ENCODE measurements at places on chromosomes 2 and 18.

- DNase-seq: no peak
Measured at GRCh38 chr2:48560546-48561209, 30.7 kb downstream of the STON1 start.

GRCh38 chr2:59875836-59876235 is 677.6 kb downstream of the BCL11A start:
- no peak for DNase-seq

DNA sequence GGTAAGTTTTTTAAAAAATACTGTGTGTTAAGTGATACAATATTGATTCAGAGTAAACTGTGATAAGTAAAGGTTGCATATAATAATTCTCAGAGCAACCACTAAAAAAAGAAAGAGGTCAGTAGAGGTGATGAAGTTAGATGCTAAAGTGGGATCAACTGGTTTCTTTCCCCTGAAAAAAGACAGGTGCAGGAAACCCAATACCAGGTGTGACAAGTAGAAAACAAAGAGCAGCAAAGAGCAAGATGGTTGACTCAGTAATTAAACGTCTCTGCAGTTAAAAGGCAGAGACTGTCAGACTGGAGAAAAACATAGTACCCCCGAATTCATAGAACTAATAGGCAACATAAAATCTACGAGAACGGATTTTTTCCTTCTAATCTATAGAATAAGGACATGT is 128.3 kb downstream of the ATP9B start:
- no peak for DNase-seq

DNA sequence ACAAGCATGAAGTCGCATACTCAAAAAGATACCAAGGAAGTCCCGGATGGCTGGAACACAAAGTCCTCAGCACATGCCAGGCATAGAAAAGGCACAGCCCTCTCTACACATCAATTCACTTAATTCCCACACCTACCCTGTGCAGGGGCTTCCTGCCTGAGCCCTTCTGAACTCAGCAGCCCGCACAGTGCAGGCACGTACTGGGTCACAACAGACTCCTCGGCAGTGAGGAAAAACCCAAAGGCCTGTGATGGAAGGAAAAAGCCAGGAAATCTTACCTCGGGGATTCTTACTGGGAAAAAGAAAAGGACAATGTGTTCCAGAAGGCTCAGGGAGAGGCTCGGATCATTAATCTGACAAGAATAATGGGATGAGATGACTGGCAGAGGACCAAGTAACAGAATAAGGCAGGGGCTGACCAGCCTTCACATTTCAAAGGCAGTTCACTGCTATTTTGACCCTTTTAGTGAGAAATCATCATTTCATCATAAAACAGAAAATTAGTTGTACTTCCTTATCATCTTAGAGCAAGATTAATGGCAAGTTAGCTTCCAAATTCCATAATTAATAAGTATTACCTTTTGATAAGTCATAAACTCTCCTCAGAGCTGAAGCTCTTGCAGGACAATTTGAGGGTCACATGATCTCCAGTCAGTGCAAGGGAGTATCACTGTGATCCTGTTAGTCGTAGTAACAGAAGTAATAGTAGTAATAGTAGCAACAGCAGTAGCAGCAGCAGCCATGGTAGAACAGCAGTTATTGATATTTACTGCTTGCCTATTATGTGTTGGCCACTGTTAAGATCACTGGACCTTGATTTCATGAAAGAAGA is 87.4 kb downstream of the STK39 start:
- no peak for DNase-seq

DNA sequence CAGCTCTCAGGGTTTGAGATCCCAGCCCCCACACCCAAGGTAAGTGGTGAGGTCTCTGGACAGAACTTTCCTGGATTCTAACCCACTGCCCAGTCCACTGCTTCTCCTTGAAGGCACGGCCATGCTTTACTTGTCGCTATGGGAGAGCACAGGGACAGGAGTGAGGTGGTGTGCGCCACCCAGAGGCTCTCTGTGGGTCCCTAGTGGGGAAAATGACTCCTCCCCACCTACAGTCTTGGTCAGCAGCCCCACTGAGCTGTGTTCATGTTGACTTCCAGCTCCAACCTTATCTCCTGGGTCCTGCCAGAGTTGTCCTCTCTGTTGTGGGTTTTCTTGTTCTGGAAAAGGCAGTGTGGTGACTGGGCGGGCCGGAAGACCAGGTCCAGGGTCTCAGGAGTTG is 11.1 kb downstream of the TET3 start:
- DNase-seq: no peak

DNA sequence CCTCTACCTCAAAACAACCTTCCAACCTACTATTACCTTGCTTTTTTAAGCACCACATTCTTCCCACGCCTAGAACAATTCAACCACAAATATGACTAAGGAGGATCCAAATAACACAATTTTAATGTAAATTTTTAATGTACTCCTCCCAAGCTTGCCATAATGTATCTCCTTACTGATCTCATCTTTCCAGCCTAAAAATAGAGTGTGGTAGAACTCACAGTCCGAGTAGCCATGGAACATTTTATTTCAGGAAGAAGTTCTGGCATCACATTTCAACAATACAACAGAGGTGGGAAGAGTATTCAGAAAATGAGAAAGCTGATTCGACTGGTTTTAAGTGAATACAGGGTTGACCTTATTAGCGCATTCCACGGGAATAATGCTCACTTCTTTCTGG is 15.4 kb downstream of the FEZ2 start:
- no peak for DNase-seq

DNA sequence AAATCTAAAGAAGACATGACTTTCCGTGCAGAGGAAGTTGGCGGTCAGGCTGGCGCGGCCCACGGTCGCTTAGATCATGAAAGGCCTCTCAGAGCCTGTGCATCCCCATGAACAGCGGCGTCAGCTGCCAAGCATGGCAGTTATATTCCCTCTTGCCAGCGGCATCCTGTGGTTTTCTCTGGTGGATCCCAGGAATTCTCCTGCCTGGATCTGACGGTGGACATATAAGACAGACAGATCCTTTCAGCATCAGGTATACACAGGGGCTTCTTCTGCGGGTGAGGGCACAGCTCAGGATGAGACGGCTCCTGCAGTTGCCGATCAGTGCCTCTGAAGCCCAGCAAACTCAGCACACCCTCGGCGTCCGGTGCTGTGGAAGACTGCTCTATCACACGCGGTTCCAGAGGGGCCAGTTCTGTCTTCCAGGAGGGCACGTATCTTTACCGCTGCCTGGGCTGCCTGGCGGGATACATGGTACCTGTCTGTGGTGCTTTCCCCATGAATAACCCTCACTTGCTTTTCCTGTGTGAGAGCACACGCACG is 157.8 kb downstream of the LDLRAD4 start:
- peak; percentile 41 for DNase-seq

DNA sequence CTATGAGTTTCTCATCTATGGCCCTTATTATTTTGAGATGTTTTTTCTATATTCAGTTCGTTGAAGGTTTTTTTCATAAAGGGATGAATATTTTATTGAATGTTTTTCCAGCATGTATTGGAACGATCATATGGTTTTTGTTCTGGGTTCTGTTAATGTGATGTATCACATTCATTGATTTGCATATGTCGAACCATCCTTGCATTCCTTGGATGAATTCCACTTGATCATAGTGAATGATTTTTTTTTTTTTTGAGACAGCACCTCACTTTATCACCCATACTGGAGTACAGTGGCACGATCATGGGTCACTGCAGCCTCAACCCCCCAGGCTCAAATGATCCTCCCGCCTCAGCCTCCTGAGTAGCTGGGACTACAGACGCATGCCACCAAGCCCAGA is 5.5 kb upstream of the NEMP2 start:
- no peak for DNase-seq

DNA sequence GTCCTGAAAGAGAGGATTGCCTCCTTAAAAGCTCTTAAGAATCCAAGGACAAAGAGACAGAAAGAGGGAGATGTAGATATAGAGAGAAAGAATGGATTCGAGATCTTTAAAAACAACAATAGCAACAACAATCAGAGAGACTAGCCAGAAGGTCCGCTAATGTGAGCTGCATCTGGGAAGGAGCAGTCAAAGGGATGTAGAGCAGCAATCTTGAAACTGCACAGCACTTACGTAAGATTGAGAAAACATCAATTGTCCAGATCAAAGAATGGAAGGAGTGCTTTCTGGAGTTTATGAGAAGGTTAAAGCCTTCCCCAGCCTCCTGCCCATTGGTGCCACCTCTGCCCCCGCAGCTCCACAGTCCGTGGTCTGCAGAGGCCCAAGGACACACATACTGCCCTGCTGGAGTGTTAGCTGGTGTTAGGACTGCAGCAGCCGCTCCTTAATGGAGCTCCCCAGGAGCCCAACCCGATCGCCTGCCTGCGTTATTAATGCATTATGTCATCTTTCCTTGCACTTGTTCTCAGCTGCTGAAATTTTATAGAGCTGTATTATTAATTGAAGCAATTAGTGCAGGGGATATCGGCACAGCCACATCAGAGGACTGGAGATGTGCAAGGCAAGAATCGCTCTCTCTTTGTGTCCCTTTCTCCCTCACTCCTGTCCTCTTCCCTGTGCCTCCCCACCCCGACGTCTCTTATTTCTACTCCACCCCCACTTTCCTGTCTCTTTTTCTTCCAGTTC is 94.2 kb upstream of the STPG4 start:
- no peak for DNase-seq

DNA sequence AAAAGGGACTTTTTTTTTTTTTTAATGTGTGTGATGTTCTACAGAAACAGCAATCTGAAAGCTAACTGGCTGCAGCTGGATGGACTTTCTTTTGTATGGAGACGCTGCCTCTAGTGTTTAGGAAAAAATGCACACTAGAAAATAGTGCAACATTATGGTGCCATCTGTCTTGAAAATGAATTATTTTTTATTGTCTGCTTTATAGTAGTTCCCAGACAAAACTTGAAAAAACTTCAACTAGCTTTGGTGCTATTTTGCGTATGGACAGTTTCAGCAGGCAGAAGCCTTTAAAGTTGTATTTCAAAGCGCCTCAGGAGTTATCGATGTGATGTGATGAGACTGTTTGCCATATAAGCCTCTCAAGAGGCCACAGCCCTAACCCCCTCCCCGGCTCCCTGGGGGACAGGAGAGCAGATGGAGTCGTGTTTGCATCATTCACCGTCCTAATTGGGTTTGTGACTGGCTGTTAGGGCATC is 86.9 kb downstream of the LTBP1 start:
- DNase-seq: no peak

DNA sequence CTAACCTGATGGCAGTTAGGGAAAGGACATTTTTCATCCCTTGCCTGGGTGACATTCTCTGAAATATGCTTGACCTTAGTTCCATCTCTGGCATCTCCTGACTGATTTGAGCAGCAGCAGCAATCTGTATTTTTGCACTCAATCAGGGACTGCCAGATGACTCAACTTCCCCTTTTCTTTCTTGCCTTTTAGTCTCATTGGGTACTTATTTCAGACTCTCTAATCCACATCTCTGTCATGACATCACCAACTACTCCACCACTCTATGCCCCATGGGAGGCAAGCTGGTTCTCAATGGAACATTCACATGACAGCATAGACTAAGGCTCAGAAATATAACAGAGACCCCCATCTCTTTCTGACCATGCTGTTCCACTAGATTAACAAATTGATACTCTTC is 254.2 kb downstream of the RIT2 start:
- no peak for DNase-seq

- DNase-seq: no peak
Measured at GRCh38 chr2:215898363-215898762, 115.0 kb downstream of the MREG start.

GRCh38 chr2:64735504-64735903 is 81.8 kb upstream of the SERTAD2 start:
- DNase-seq: no peak

- no peak for DNase-seq
Measured at GRCh38 chr18:76953156-76953555, 130.8 kb downstream of the ZNF236 start.

DNA sequence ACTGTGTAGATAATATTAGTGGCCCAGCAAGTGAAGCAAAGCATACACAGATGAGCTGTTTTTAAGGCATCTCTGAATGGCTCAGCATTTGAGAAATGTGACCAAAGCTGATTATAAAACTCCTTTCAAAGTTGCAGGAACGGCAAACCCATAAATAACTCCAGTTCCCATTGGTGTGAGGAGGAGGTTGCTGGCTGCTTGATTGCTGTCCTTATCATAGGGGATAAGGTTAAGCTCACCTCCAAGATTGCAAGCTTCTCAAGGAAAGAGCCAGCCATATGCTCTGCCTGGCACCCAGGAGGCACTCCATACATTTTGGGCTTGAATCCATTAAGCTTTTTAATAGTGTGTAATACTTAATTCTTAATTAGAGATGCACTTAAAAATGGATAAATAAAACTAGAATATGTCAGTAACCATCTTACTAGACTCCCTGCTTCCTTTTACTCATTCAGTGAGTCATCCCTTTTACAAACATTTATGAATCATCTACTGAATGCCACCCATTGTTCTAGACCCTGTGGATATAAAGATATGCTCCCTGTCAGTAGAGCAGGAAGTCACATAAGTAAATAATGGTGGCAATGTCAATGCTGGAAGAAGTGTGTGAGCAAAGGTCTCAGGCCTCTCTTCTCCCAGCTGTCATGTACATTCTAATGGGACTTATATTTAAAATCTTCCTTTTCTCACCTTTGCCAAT is 99.3 kb downstream of the SPATS2L start:
- DNase-seq: peak; percentile 25

- no peak for DNase-seq
Measured at GRCh38 chr2:127614246-127614645, 31.7 kb upstream of the GPR17 start.

DNA sequence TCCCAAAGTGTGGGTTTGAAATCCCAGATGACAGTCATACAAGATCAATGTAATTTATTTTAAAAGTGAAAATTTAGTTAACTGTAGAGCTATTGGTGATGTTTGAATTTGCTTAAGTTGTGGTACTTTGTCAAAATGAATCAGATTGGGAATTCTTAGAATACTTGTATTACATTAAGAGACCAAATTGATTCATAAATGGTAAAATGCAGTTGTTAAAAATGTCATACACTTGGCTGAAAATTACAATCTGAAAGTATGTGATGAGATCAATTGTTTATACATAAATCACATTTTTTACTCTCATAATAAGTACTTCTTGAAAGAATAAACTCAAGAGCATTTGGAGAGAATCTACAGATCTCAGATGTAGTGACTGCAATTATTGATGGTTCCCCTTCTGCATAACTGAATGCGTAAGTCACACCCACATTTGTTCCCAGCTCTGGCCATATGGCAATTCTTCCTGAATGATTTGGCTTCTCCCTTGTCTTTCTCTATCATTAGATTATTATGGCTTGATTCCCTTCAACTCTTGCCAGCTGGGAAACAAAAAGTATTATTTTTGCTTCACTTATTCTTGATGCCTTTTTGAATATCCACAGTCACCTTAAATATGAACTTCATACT is 558.5 kb downstream of the CPS1 start:
- DNase-seq: no peak

GRCh38 chr2:76288146-76288545 is 577.4 kb upstream of the GCFC2 start:
- DNase-seq: no peak
